Hypothalamus (tissue), 51 donors: ENCODE measurements at places on chromosomes 2 and 18.
A peak's percentile ranks its signal among the peaks of the same experiment; 100 is the strongest.

- no peak for DNase-seq
These were observed 95.7 kb upstream of the STPG4 start for GRCh38 chr2:47250586-47251403.

GRCh38 chr2:120669121-120669952 is 66.3 kb upstream of the GLI2 start:
- no peak for DNase-seq

DNA sequence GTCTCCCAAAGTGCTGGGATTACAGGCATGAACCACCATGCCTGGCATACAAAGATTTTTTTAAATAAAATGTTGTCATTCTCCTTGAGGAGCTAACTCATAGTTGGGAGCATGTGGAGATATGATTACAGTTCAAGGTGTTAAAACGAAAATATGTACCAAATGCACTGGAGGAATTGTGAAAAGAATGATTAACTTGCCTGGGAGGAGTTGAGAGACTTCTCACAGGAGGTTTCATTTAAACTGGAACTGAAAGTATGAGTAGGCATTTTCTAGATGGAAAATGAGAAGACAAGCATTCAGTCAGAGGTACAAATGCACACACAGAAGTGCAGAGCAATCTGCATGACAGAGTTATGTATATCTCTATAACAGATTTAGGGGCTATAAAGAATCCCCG is 126.6 kb upstream of the PDE1A start:
- DNase-seq: no peak

DNA sequence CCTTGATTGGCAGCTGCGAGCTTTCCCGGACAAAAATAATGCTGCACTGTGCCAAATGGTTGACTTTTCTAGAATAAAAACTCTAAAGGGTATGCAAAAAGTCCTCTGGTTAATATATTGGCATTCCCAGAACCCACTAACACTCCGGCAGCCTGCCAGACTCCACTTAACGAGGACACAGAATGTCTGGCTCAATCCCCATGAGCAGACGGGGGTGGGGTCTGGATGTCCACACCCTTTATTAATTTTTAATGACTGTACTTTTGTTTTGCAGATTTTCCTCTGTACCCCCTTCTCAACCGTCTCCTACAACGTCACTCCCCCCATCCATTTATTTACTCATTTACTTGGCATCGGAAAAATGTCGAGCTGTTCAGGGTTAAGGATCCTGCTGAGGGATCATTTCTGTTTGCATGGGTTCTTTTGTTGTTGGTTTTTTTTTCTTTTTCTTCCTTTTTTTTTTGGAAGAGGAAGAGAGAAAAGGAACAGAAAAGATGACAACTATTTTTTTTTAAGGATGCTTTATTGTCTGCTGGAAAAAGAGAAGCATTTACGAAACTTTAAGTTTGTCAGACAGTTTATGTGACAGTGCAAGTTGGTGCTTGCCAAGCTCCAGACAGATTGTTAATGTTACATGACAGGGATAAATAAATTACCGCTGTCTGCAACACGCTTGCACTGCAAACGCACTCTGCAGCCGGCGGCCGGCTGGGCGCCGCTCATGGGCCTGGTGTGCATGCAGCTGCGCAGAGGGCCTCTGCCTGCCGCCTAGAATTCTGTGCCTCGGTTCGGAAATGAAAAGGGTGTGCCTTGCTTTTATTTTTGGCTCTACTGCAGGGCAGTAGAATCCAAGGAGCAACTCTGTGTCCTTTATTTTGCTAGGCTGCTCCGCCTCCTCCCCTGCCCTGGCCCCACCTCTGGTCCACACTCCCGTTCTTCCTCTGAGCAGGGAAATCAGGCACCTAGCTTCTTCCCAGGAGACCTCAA is 3.6 kb downstream of the LDLRAD4 start:
- DNase-seq: no peak

GRCh38 chr2:10355471-10356438 is 53.1 kb downstream of the HPCAL1 start:
- DNase-seq: no peak

- DNase-seq: peak; percentile 91
These were observed 1.0 kb downstream of the RTN4 start for GRCh38 chr2:55049043-55049820.

DNA sequence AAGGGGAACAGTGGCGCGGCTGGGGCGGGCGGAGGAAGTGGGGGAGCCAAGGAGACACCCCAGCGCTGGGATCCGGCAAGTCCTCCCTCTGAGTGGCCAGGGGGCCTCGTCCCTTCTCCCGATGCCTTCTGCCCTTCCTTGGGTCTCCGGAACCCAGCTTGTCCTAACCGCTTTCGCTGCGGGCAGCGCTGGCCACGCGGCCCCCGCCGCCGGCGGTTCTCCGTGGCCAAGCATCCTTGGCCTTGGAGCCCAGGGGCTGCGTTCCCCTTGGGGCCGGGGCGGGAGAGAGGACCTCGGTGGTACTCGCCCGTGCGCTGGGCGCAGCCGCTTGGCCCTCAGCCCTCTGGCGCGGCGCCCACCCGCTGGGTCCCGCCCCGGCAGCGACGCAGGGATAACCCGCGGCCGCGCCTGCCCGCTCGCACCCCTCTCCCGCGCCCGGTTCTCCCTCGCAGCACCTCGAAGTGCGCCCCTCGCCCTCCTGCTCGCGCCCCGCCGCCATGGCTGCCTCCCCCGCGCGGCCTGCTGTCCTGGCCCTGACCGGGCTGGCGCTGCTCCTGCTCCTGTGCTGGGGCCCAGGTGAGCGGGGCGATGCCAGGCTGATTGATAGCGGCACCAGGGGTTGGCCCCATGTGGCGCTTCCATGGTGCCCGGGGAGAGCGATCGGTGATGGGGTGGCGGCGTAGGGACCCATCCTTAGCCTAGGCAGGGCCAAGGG is 128.7 kb downstream of the UXS1 start:
- DNase-seq: no peak

GRCh38 chr2:173782681-173783080 is 182.5 kb downstream of the SP3 start:
- no peak for DNase-seq

- DNase-seq: no peak
These were observed 43.8 kb downstream of the CDH19 start for GRCh38 chr18:66560094-66560493.

DNA sequence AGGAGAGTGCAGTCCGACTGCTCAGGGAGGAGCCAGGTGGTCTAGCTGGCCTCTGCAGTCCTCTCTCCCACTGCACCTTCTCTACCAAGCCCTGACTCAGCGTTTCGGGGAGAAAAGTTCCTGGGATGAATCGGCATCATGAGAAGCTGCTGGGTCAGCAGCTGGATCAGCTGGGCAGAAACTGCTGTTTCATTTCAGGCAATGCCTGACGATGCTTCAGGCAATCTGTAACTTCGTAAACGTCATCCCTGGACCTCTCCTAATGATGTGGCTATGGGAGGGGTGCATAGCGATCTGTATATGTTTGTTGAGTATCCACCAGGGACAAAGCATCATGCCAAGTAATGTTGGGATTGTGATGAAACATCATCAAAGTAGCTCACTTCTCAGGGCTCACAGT is 20.7 kb downstream of the LIPG start:
- no peak for DNase-seq

DNA sequence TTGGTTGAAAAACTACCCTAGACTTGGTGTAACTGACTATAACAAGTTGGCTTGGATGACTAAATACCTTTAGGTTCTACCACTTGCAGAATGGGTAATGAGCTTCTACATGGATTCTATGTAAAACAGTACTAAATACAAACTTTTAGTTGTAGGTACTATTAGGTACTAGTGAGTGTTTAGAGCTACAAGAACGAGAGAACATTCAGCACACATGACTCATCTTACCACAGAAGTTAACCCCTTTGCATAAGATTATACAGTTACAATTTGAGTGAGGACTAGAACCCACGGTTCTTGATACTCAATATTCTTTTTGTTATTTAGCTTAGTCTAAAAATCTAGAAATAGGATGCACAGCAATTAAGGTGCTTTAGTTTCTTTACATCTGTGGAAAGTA is 101.7 kb upstream of the TFCP2L1 start:
- no peak for DNase-seq

DNA sequence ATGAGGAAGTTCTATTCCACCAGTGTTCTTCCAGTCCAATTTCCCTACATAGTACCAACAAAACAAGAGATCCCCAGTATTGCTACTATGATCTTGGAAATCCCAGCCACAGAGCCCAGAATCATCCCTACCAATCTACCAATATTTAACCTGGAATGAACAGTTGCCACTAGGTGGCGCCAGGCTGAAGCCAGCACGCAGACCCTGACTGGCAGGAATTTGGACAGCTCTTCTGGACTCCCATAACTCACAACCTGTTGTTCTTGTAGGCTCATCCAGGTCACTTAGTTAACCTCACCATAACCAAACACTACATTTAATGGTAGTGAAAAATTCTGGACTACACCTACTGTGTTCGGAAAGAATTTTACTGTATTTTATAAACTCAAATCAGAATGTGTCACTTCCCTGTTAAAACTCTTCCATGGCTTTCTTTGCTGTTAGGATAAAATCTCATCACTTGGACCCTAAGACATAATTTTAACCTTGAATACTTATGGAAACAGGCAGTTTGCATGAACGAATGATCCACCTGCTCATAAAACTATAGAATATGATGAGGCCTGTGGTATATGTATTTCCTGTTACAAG is 59.8 kb upstream of the SLC38A11 start:
- peak; percentile 43 for DNase-seq

DNA sequence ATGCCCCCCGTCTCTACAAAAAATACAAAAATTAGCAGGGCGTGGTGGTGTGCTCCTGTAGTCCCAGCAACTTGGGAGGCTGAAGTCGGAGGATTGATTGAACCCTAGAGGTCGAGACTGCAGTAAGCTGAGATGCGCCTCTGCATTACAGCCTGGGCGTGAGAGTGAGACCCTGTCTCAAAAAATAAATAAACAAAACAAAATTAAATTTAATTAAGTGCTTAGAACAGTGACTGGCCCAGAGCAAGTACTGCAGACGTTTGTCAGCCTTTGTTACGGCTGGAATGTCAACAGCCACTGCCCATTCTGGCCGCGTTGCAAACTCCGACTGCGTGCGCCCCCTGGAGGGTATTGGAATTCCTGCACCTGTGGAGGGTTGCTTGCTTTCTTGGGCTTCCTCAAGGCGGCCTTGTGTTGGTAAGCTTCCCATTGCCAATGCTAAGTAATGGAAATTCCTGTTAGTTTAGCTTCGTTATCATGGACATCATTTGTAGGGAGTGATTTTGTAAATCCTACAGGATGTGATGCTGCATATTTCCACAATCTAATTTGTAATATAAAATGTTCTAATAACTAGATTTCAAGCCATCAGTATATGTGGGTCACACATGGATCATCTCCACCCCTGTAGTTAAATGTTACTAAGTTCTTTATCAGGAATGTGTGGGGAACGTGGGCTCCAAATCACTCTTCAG is 15.9 kb upstream of the ATP6V1B1 start:
- peak; percentile 26 for DNase-seq

GRCh38 chr2:85888020-85888683 is 638 bp downstream of the ST3GAL5 start:
- no peak for DNase-seq

DNA sequence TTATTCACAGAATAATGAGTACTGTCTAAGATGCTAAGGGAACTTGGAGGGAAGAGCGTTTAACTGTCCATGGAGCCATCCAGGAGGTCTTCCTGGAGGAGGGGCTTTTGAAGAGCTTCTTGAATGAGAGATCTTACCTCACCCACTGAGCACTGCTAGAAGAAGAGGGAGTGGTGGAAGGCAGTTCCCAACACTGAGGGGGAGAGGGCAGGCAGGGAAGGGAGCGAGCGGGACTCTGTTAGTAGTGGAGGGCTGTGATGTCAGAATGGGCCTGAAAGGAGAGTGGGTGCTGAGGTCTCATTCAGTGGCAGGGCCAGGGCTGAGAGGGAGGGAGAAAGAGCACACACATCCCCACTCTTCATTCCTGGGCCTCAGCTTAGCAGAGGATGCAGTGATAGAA is 65.0 kb downstream of the NCK2 start:
- DNase-seq: no peak

- no peak for DNase-seq
These were observed 17.1 kb downstream of the GATA6 start for GRCh38 chr18:22186484-22186971.

DNA sequence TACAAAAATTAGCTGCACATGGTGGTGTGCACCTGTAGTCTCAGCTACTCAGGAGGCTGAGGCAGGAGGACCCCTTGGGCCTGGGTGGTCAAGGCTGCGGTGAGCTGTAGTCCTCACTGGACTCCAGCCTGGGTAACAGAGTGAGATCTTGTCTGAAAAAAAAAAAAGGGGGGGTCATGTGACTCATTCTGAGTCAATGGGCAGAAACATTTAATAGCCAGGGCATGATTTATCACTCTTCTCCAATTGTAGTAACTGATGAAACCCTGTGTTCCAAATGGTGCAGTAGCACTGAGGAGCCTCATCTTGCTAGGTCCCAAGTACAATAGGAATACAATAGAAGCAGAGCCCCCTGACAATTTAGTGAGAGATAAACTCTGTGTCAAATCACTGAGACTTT is 78.9 kb upstream of the CCDC68 start:
- DNase-seq: no peak

DNA sequence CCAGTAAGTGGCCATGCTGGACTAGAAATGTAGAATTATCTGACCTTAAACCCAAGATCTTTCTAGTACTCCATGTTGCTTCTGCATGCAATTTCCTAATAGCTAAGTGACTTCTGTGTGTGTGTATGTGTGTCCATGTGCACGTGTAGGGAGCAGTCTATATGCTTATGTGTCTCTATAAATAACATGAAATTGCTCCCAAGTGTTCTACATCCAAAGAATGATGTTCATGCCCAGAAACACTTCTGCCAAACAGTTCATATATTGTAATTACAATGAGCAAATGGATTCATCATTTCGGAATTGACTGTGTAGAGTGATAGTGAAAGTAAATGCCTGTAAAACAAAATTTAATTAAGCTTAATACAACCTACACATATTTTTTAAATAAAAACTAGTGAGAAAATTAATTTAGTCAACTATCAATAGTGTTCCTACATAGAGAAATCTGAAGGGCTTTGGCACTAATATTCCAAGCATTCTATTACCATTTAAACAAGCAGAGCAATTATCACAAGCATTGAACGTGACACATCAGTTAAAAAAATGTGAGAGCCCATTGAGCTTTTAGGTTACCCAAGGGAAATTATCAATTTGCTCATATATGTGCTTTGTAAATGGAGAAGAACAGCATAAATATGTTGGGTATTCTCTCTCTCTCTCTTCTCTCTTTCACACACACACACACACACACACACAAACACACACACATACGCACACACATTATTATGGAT is 1067.4 kb downstream of the CNTNAP5 start:
- DNase-seq: no peak

DNA sequence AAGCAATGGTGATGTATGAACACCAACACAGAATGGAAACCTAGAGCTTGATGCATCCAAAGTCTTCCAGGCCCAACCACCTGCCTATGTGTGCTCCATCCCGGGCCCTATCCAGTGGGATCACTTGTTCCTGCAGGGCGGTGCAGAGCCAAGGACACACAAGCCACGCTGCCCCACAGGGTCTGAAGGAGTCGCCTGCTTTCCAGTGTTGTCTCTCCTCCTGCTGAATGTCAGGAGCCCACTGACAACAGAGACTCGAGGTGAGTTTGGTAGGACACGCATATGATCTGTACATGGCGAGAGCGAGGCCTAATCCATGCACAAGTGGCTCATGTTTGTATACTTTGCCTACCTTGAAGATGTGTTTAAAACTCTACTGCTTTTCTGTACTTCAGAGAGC is 70.9 kb upstream of the FHL2 start:
- no peak for DNase-seq
